ENCODE measurements at places on chromosomes 3 and 15.

- no peak for DNase-seq
Measured at GRCh38 chr3:171218069-171218468, 191.5 kb upstream of the SLC2A2 start.

DNA sequence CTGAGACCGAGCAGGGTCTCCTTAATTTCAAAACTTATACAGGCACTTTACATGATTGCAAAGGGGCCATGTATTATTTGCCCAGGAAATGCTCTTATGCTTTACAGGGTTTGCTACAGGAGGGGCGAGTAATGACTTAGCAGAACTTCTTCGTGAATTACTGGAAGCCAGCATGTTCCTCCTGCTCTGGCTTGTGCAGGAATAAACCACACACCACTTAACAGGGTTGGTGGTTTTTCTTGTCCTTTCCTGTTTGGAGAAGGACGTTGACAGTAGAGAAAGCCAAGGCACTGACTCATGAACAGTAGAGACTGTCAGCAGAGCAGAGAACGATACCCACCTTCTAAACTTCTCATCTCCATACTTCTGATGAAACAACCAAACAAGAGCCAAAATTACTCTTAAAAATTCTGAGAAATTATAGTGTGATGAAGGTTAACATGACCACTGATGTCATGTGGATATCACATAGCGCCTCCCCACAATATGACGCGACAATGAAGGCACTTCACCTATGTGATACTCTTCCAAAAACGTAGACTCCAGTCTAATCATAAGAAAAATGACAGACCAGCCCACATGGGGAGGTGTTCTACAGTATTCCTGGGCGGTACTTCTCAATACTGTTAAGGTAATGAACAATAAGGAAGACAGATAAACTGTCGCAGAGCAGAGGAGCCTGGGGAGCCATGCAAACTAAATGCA, 24.7 kb upstream of the MCTP2 start:
- peak; percentile 29 for DNase-seq

- no peak for DNase-seq
Measured at GRCh38 chr3:98376631-98377030, 13.8 kb upstream of the OR5K3 start.

- no peak for DNase-seq
Measured at GRCh38 chr3:45552031-45552793, 42.3 kb upstream of the LIMD1 start.

- no peak for DNase-seq
Measured at GRCh38 chr3:129040579-129041300, 19.8 kb upstream of the GP9 start.

GRCh38 chr15:39034816-39035215, 470.2 kb upstream of the RASGRP1 start:
- DNase-seq, result no peak

DNA sequence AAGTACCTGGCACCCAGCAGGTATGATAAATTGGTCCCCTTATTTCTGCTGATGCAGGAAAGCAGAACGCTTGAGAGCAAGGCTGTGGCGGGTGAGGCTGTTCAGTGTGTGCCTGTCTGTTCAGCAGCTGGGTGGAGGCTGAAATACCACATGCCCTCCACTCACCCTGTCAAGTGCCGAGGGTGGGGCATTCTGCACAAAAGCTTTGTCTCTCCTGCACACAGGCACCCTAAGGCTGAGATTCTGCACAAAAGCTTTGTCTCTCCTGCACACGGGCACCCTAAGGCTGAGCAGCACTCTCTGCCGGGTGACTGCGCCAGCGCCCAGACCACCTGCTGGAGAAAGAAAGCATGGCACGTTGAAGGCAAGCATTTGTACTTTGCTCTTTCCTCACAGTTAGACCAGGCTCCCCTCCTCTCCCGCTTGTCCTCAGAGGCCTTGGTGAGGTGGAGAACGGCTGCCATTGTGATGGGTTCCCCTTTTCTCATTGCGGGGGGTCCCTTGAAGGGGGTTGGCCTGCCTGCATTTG, 97.5 kb downstream of the BDH1 start:
- peak; percentile 35 for DNase-seq

- no peak for DNase-seq
Measured at GRCh38 chr3:29156086-29156715, 124.7 kb upstream of the RBMS3 start.

GRCh38 chr3:89042236-89042835, 65.1 kb upstream of the EPHA3 start:
- no peak for DNase-seq

- no peak for DNase-seq
Measured at GRCh38 chr3:55416331-55416821, 70.7 kb downstream of the WNT5A start.

- no peak for DNase-seq
Measured at GRCh38 chr15:51267051-51267702, 71.2 kb downstream of the CYP19A1 start.

DNA sequence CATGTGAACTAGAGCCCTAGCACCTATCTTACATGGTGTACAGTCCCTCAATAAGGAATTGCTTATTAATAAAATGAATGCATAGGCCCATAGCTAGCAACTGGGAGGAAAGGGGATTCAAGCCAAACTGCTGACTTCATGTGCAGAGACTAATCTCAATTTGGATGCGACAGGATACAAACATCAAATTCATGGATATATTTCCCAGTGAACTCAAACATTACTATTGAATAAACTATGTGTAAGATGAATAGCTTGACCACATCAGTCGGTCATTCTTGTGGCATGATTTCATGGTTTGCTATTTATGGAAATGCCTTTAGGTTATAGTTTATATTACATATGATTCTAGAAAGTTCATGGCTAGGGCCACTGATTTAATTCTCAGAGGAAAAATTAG, 268.6 kb upstream of the SLITRK3 start:
- DNase-seq, result no peak

DNA sequence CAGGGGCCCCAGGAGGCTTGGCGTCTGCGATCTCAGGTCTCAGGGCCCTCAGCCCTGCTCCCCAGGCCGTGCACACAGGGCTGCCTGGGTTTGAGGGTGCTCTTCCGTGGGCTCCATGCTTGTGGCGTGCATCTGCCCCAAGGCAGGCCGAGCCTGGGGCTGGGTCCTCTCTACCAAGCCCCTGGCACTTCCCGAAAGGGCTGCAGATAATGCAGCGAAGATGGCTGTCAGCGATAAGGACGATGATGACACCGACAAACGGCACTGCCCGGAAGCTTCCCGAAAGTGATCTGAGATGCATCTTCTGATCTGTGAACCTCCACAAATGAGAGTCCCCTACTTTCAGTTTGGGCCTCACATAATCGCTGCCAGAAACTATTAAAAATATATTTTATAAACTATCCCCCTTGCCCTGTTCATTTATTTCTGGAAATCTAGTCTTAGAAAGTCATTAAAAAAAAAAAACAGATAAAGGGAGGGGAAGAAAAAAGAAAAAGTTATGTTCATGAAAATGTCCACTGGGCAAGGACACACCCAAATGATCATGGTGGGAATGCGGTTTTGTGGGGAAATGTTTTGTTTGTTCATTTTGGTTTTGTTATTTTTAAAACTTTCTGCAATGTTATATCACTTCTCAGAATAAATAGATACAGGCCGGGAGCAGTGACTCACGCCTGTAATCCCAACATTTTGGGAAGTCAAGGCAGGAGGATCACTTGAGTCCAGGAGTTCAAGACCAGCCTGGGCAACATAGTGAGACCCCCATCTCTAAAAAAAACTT, 51.5 kb downstream of the RPN1 start:
- peak; percentile 24 for DNase-seq

DNA sequence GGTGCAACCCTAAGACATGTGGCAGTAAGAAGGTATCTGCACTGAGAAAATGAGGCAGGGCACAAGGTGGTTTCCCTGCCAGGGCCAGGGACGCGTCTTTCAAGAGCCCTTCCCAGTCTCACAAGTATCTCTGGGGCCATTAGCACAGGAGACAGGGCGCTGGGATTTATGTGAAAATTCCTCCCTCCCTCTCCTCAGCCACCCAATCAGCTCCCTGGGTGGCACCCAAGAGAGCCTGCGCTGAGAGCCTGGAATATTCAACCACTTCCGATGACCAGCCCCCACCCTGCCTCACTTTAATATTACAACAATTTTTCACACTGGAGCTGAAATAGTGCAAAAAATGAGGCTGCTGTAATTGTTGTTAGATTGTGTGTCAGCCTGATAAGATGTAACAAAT, 26.1 kb downstream of the SEC61A1 start:
- DNase-seq, result no peak

GRCh38 chr3:172201870-172202236, 162.5 kb downstream of the FNDC3B start:
- DNase-seq, result no peak
